ENCODE measurements at places on chromosomes 12 and 14.

- no peak for DNase-seq
Measured at GRCh38 chr12:58204071-58204470, 262.7 kb downstream of the ATP23 start.

DNA sequence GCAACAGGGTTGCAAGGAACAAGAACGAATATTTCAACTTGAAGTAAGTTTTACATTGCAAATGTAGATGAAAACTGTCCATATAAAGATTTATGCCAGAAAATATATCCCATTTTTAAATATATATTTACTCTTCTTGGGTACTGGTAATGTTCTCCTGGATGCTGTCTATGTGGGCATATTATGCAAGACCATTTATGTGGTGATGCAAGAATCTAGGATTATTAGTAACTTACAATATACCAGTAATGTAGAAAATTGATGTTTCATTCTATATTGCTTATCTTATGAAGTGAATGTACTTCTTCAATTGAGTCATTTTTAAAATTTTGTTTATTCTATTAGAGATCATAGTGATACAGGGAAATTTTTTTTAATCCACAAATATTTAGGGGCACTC is 25.1 kb downstream of the FGFR1OP2 start:
- DNase-seq: no peak

DNA sequence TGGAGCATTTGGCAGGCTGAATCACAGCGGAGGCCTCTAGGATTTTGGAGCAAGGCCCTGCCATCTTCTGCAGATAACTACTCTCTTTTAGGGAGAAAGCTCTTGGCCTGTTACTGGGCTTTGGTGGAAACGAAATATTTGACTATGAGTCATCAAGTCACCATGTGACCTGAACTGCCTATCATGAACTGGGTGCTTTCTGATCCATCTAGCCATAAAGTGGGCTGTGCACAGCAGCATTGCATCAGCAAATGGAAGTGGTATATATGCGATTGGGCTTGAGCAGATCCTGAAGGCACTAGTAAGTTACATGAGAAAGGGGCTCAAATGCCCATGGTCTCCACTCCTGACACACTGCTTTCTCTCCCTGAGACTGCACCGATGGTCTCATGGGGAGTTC is 21.1 kb downstream of the GYS2 start:
- DNase-seq: no peak

GRCh38 chr14:91368776-91369416 is 48.7 kb downstream of the CCDC88C start:
- DNase-seq: no peak

DNA sequence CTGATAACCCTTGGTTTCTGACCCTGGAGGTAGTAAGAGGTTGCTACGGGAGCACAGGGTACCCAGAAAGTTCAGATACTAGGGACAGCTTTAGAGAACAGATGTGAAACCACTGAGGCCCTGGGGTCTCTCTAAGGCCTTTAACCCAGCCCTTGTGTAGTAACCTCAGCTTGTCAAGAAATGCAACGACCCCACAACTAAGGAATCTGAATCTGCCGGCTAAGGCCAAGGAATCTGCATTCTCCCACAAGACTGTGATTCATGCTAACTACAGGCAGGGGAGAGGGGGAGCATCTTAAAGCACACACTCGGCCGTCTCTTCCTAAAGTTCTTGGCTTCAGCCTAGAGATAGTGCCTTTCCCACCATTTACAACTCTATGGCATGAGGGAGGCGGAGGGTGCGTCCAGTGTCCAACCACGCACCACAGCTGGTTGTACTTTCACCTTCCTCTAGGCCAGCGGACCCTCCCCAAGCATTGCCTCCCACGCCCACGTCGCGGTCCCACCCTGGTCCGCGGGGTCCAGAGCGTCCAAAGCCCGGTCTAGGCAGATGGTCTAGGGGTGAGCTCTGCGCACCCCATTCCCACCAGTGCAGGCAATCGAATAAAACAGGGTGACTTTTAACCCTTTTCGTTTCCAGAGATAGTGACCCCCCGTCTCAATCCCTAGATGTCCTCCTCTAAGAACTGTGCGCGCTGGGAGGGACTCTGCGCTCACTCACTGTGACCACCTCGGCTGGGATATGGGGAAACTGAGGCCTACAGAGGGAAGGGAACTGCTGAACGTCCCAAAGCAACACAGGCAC is 735 bp upstream of the VASH1 start:
- DNase-seq: no peak

- DNase-seq: no peak
Measured at GRCh38 chr12:131647667-131648066, 63.2 kb upstream of the SFSWAP start.

GRCh38 chr14:104548802-104549535 is 30.6 kb upstream of the C14orf180 start:
- no peak for DNase-seq

- DNase-seq: no peak
Measured at GRCh38 chr12:126212824-126213223, 1147.6 kb downstream of the AACS start.

DNA sequence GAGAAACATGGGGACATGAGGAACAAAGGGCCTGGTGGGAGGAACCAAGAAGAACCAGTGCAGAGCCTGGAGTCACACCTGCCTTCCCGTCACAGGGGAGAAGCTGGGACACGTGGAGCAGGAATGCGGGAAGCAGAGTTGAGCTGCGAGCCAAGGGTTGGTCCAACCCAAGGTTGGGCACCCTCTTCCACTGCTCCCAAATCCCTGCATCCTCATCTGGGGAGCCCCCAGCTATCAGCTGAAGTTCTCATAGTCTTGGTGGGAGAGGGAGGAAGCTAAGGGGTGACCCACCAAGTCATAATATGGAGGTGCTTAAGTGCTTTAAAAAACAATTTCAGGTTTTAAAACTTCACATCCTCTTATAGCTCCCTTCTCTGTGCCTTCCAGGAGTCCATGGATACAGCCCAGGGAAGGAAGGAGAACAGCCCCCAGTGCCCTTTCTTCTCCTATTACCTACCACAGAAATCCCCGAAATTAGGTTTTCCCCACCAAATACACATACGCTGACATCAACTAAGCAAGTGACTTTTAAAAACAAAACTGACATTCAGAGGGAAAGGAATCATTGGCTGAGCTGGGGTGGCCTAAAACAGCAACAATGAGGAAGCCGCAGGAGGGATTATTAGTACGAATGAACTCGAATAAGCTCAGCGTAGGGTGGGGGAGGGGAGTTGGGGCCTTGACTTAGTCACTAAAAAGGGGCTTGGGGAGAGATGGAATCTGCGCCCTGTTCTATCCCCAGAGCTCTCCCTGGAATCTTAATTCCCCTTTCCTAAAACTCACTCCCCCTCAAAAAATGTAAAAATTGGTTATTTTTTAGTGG is 4.5 kb downstream of the MYL6 start:
- no peak for DNase-seq

DNA sequence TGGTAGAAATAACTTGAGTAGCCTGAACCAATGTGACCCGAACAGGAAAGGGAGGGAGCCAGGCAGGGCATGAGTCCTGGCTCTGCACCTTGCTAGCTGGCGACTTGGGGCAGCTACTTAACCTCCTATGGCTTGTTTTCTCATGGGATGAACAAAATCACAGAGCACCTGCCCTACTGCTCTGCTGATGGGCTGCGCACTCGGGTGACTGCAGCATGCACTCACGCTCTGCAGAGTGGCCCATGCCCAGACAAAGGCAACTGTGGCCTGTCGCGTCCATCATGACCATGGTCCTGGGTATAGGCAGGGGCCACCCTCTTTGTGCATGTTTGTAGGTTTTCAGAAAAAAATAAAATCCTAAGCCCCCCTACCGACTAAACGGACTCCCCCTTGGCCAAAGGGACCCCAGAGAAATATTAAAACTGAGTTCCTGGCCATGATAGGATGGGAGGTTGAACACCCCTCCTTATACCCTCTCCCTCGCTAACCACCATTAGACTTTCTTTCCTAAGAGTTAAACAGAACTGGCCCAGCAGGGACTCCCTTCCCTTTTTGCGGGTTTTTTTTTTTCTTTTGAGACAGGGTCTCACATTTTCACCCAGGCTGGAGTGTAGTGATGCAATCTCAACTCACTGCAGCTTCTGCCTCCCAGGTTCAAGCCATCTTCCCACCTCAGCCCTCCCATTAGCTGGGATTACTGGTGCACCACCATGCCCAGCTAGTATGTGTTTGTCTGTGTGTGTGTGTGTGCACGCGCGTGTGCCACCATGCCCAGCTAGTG is 32.5 kb downstream of the VWF start:
- no peak for DNase-seq

DNA sequence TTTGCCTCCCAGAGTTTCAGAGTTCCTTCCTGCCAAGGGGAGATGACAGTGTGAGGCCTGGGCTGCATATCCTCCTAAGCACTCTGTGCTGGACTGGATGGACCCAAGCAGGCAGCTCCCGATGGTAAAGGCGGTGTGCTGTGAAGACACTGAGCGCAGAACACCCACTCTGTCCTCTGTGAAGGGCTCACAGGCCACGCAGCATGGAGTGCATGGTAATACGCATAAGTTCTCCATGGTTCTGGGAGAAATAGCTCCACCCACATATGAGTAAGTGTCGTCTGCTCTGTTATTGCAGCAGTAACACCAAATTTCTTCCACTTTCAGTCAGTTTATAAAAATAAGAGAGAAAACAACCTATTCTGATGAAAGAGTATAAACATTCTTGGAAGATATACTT is 55.8 kb downstream of the TMEM30B start:
- no peak for DNase-seq

- DNase-seq: no peak
Measured at GRCh38 chr14:102557434-102558226, 34.8 kb upstream of the RCOR1 start.

GRCh38 chr12:10101648-10102220 is 2.9 kb upstream of the CLEC1A start:
- no peak for DNase-seq

GRCh38 chr12:60043236-60043635 is 447.4 kb downstream of the SLC16A7 start:
- no peak for DNase-seq

Data from stimulated activated CD8-positive, alpha-beta memory T cell treated with anti-CD3 and anti-CD28 coated beads, Interleukin-4, amount 100 ng/mL, for 4 hours (primary cell).